ENCODE measurements at places on chromosomes 3 and 15.

- peak; percentile 21 for DNase-seq
Observed at GRCh38 chr15:34621675-34622074, 38.2 kb upstream of the GOLGA8B start.

- DNase-seq, result no peak
Observed at GRCh38 chr3:76724075-76724474, 315.8 kb upstream of the ROBO2 start.

DNA sequence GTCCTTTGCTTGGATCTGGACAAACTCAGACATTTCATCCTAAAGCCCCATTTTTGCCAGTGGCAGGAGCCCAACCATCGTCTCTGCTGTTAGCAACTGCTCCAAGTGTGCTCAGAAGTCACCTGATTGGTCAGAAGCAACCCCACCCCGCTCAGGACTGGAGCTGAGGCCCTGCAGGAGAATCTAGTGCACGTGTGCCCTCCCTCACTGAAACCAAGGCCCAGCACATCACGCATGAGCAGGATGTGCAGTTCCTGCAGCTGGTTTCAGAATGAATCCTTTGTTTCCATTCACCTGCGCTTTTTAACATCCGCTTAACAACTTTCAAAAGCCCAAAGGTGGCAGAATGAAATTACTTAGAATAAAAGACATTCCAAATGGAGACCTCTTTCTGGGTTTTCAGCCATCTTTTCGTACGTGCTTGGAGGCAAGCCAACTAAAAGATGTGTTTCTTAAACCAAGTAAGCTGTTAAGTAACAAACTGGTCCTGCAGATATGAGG, 81.2 kb downstream of the SRGAP3 start:
- no peak for DNase-seq

DNA sequence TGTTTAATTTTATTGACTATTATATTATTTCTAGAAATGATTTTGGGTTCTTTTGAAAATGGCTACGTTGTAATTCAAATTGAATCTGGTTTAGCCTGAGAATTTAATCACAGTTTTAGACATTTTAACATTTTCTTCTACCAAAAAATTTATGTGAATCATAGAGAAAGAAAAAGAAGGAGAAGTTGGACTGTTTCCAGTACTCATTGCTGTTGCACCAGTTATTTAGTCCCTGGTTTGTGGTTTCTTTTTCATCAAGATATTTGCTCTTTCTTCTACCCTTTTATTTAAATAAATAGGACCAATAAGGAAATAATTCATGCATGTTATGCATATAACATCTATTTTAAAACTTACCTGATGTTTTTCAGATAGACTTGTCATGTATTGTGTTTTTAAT, 1337.1 kb downstream of the ROBO1 start:
- no peak for DNase-seq

GRCh38 chr15:88608607-88609181, 12.4 kb upstream of the AEN start:
- DNase-seq, result no peak

DNA sequence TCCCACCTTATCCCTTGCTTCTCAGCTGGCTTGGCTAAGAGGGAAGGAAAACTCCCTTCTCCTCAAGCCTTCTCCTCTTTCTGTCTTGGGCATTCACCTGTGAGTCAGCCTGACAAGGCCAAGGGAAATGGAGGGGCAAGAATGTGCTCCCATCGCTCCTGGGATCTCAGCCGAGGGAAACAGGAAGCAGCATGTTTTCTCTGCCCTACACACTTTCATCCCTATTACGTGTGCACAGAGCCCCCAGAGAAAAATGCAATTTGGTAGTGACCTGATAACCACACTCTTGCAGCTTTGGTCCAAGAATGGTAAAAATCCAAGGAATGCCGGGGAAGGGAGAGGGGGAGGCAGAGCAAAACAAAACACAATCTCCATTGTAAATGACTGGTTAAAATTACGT, 32.9 kb upstream of the MTMR10 start:
- DNase-seq, result peak; percentile 93

DNA sequence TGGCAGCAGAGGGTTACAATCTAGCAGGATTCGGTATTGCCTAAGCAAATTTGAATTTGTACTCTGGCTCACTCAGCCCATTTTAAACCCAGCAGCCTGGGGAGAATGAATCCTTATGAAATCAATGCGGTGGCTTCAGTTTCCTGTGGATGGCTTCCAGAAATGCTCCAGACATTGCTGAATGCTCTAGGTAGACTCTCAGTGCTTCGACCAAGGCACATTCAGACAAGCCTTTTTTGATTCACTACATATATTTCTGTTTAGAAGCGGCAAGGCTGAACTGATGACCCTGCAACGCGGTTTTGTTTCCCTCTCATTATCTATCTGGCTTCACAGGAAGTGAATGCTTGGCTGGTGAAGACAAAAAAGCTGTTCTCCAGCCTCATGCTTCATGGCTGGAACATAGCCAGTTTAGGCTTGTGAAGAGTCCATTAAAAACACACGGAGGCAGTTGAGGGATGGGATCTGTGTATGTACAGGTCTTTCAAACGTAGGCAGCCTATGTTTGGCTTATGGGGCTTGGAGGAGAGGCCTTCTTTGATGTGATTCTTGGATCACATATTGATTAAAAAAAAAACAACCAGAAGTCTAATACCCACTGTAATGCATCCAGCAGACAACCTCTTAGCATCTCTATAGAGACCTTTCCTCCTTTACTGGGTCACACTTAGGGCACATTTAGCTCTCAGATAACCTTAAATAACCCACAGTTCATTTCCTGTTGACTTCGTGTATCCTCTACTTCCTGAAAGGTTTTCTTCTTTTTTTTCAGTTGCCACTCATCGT, 400.2 kb upstream of the TBL1XR1 start:
- peak; percentile 76 for DNase-seq

All from Daoy (cell line).